ENCODE measurements at places on chromosomes 6 and 20. TPM values are rescaled to one million over a fixed set of nuclear protein-coding genes. Genes with fewer than 3 reads are reported as not detected.
A peak's percentile ranks its signal among the peaks of the same experiment; 100 is the strongest.

Gene TTK
- 0.48 TPM for total RNA-seq

DNA sequence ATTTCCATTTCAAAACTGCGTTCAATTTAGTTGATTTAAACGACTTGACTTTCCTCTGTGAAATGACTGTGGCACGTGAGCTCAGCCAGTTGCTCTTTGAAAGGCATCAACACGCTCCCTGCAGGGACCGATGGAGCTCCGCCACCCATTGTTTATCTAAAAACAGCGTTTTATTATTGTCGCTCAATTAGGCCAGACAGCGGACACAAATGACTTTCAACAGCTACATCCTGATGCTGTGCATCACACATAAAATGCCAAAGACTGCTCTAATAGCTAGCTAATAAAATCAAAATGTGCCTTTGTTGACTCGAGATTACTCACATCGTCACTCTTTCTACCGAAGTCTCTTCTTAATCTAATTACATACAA, 332.5 kb downstream of the CD83 start:
- no peak for DNase-seq

Gene COX4I2
- total RNA-seq, result 21.2 TPM

DNA sequence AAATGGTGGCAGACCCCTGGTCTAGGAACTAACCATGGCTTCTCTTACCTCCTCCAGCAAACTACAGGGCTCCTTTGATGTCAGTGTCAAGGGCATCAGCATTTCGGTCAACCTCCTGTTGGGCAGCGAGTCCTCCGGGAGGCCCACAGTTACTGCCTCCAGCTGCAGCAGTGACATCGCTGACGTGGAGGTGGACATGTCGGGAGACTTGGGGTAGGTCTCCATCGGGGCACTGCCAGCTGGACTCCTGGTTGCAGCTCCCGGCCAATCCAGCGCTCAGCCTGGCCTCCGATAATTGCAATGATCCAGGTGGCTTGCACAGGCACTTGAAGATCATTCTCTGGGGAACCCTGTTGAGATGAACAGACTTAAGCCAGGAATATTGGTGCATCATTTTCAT, 7.9 kb downstream of the LBP start:
- no peak for DNase-seq

Gene KHDC1L
- not detected for total RNA-seq

Gene ALDH8A1
- not detected for total RNA-seq

Gene TSHZ2
- 2.3 TPM for total RNA-seq

GRCh38 chr6:52517502-52518278, 59.2 kb downstream of the TRAM2 start:
- peak; percentile 94 for DNase-seq

Gene PTK6
- total RNA-seq, result not detected

Gene ARFGEF3
- 3.2 TPM for total RNA-seq

Gene HLA-G
- total RNA-seq, result not detected

DNA sequence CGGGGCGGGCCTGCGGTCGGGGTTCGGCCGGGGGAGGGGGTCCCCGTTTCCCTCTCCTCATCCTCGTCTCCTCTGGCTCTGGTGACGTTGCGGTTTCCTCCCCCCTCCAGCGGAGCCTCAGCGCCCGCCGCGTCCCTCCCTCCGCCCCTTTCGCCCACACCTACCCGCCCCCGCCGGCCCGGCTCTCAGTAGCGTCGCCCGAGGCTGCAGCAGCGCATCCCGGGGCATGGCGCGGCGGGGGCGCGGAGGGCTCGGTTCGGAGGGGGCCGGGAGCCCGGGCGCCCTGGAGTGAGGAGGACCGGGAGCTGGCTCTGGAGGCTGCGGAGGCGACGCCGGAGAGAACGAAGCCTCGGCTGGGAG, at the start of gene DSE:
Gene DSE, plus strand, starts transcription at position 188 of the 360 bp plus-strand sequence. CDS start 28,304 bp downstream, outside the sequence.
- peak; percentile 87 for DNase-seq

DNA sequence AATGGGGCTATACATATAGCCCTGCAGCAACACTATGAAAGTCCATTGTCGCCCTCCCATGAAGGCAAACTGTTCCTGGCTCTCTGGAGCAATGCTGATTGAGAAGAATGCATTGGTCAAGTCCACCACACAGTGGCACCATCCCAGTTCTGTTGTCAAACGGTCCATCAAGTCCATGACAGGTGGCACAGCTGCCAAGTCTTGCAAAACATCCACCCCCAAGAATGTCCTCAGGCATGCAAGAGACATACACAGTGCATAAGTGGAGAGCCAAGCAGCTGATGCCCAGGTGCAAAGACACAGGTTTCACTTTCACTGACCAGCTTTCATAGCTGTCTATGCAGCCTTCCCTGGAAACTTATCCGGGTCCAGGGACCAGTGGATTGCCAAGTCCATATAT, 17.5 kb downstream of the ZNF391 start:
- no peak for DNase-seq

- DNase-seq, result no peak
Measured at GRCh38 chr20:56229812-56230211, 18.7 kb upstream of the MC3R start.

Gene PTCRA
- not detected for total RNA-seq

DNA sequence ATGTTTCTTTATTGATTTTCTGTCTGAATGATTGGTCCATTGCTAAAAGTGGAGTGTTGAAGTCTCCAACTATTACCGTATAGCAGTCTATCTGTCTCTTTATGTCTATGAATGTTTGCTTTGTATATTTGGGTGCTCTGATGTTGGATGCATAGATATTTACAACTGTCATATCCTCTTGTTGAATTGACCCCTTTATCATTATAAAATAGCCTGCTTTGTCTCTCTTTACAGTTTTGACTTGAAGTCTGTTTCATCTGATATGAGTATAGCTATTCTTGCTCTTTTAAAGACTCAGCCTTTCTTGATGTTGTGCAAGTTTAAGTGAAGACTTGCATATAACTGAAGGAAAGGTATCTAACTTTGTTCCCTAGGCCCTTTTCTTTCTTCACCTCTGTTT, 173.8 kb upstream of the RAB32 start:
- DNase-seq, result no peak

Gene ADGRF1
- total RNA-seq, result not detected

DNA sequence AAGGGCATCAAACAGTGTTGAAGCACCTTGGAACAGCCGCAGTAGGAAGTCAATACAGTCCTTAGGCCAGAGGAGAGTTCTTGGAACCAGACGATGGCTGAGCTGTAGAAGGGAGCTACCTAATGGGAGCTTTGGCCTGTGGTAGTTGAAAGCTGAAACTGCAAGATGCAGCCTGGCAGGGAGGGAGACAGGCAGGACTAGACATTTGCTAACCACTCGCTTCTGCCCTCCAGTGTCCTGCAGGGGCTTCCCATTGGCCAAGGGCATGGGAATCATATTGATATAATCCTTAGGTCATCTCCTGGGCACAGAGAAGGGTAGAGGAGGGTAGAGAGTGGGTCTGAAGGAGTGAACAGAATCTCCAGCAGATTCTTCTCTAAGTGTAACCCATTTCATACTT, 60.4 kb downstream of the TPD52L1 start:
- DNase-seq, result no peak

DNA sequence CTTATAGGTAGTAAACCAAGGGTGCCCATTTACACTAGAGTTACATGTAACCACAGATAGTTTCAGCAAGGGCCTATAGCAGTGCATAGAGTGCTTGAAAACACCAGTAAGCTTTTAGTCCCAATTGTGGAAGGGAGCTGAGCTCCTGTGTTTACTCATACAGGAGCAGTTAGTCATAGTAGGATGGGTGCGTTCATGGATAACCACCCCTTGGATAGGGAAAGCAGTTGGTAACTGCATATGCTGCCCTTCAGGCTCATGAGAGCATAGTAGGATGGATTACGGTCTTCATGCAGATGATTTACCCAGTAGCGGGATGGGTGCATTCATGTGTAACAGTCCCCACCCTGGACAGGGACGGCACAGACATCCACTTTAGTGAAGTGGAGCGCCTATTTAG, 45.1 kb downstream of the OR2B6 start:
- no peak for DNase-seq

Gene BMP2
- total RNA-seq, result 0.80 TPM

GRCh38 chr6:133610227-133610840, 278.6 kb upstream of the TCF21 start:
- DNase-seq, result no peak

- no peak for DNase-seq
Measured at GRCh38 chr6:156345700-156346099, 431.5 kb upstream of the ARID1B start.

Gene LPA
- total RNA-seq, result not detected

GRCh38 chr6:107565165-107565723, 75.3 kb downstream of the SOBP start:
- DNase-seq, result no peak

Gene SNAP91
- 0.23 TPM for total RNA-seq

DNA sequence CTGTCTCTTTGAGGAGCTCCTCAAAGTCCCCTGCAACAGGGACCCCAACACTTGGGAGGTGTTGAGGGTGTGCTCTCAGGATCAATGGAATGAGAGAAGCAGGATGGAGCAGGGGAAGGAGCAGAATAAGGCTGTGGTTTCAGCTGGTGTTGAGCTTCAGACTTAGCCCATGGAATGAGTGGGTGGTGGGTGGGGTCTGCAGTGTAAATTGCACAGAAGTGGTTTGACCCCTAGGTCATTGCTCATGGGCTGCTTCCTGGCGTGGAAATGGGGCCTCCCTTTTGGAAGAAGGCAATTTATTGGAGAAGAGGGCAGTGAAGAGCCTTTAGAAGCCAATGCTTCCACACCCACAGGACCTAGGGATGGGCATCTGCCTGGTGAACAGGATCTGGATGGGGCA, 37.0 kb upstream of the KCNG1 start:
- DNase-seq, result no peak

DNA sequence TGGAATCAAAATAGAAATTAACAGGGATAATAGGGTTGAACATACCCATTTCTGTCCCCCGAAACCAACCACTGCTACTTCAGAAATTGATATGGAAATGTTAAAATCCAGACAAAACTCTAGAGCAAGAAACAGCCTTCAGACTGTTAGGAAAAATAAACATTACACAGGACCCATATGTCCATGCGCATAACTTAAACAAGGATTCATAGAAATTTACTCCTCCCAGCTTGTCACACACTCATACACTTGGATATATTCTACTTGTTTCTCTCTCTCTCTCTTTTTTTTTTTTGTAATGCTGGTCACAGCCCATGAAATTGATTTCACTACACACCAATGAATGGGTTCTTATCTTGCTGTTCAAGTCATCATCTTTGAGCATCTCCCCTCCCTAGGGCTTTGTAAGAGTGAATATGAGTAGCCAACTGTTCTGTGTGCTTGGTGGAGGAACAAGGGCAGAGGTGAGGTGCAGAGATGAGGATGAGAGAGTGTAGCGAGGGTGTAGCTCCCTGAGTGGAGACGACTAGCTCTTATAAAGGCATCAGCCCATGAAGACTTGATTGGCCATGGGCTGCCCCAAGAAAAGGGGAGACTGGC, 61.8 kb upstream of the MLN start:
- DNase-seq, result no peak

DNA sequence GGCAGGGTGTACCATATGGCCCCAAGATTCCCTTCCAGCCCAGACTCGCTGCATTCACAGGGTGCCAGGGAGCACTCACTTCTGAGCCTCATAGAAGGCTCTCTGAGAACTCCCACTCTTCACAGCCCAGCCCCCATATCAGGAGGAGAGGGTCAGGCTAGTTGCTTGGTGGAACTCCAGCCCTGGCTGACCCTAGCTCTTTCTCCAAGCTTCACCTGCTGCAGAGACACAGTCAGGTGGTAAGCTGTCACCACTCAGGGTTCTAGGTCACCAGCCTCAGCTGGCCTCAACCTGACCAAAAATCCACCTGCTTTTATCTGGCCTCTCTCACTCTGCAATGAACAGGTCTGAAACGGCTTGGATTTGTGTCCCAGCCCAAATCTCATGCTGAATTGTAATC, 162.7 kb upstream of the MLN start:
- DNase-seq, result no peak

- DNase-seq, result no peak
Measured at GRCh38 chr6:41824571-41825569, 37.4 kb downstream of the TOMM6 start.

- DNase-seq, result no peak
Measured at GRCh38 chr6:95519228-95520037, 57.9 kb upstream of the MANEA start.

Gene LTB
- total RNA-seq, result not detected
